ENCODE measurements at places on chromosomes 13 and 19.

DNA sequence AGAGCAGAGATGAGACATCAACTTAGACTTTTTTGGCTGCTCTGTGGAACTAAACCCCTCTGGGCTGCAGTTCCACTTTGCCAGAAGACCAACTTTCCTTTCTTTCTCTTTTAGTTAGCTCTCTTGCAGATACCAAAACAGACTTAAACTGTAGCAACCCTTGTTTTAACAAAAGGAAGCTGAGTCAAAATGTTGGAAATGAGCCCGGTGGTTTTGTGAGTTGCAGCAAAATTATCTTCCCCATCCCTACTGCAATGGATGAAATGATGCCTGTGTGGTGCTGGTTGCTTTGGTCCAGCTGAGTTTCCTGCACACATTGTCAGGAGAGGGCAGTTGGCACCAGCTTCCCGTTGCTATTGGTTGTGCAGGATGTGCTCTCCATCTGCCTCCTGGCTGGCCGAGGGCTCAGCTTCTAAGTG lies 115.3 kb downstream of the LRCH1 start:
- no peak for DNase-seq

DNA sequence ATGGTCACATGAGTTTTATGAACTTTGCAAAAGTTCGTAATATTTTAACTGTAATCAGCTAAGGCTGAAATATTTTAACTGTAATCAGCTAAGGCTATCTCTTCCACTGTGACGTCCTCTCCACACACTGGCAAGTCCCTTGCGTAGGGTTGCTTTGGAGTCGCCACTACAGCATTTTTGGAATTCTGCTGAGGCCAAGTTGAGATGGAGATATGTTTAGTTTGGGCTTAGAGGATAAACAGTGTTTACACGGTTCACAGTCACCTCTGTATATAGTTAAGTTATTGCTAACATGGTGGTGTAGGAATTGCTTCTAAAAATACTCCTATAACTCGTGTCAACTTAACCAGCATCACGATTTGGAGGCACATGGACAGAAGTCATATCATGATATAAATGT lies 143.6 kb upstream of the SERP2 start:
- no peak for DNase-seq

DNA sequence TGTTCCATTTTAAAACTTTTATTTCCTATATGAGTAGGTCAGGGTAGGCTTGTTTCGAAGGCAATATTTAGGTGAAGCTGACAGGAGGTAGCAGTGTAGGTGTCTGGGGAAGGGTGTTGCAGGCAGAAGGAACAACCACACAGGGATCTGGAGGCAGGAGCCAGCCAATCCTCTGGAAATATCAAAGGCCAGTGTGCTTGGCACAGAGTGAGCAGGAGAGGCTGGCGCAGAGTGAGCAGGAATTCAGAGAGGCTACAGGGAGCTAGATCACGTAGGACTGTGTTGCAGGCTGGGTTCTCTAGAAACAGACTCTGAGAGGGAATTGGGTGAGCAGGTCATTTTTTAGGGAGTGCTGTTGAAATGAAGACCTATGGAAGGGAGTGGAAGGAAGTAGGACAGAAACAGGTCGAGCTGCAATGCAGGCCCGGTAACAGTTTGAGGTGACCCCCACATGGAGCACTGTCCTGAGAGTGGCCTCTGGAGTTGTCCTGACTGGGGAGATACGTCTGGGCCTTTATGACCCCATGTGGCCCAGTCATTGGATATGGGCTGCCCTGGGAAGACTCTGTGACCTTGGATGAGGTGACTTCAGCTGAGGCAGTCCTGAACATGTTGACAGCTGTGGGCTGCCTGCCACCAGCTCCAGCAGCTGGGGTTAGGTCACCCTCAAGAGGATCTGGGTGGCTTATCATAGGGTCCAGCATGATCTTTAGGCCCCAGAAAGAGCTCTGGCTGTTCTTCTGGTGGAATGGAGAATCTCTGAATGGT lies 51.7 kb downstream of the ERCC5 start:
- no peak for DNase-seq

GRCh38 chr13:113762075-113762474 lies 3.0 kb downstream of the TMEM255B start:
- DNase-seq = no peak

DNA sequence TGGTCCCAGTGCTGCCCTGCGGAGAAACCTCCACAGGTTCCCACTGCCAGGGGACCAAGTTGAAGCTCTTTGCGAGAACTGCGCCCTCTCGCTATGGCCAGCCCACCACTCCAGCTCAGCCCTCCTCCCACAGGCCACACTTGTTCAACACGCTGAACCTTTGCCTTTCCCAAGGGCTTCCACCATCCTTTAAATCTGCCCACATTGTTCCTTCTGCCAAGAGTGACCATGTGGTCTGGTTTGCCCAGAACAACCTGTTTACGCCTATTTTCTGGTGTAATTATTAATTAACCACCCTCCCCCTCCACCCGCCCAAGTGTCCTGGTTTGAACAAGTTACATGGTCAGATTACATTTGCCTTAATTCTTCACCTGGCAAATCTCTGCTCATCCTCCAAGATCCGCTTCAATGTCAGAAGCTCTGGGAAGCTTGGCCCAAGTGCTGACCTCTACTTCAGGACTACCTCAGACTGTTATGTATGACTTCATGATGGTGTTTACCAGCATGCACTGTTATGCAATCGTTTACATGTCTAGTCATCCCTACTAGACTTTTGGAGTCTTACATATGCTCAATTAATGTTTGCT lies 12.0 kb upstream of the USP12 start:
- DNase-seq = no peak

DNA sequence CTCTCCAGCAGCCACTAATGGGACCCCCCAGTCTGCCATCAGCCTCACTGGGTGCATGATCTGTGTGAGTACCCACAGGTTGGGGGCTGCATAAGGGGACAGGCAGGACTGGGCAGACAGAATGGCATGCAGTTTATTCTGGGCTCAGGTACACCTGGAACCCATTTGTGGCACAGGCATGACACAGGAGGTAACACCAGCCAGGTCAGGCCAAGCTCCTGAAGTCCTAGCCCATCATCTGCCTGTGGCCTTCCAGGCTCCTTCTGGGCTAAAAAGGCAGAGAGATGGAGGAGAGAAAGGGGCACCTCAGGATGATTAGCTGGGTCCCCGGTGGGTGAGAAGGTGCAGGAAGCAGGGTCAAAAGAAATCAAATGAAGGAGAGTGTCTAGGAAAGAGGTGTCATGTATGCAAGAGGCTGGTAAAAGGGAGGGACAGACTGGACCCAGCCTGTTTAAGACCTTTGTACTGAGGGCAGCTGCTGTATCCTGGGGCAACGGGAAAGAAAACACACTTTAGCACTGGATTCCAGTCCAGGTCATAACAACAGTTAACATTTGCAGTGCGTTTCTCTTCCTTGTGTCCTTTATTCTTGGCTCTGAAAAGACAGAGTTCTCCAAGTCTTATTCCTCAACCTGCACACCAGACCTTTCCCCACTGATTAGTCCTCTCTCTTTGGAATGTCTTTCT lies 20.2 kb upstream of the DGKH start:
- no peak for DNase-seq

- peak; percentile 67 for DNase-seq
Observed at GRCh38 chr19:19404879-19405860, at the start of gene GATAD2A. Gene GATAD2A (plus strand): TSS chr19:19405675. CDS start chr19:19465346, 59,671 bp downstream.

DNA sequence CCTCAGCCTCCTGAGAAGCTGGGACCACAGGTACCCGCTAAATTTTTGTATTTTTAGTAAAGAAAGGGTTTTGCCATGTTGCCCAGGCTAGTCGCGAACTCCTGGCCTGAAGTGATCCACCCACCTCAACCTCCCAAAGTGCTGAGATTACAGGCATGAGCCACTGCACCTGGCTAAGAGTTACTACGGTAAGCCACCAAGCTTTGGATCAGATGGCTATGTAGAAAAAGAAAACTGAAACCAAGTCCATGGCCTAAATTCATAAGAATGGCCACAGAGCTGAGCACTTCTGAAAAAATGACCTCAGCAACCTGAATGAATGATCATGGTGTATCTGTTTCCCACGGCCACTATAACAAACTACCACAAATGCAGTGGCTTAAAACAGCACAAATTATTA lies 9.4 kb downstream of the OPA3 start:
- DNase-seq = no peak

DNA sequence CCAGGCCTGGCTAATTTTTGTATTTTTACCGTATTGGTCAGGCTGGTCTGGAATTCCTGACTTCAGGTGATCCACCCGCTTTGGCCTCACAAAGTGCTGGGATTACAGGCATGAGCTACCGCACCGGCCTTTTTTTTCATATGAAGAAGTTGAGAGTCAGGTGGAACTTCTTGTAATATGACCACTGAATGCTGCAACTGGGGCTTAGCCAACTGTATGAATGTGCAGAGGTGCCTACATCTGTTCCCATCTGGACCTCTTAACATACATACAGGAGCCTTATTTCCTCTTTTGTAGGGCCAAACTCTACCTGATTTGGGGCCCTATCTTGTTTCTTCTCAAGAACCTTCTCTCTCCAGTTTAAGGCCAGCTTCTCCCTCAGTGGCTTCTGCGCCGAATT lies 11.9 kb upstream of the GGACT start:
- DNase-seq = no peak

DNA sequence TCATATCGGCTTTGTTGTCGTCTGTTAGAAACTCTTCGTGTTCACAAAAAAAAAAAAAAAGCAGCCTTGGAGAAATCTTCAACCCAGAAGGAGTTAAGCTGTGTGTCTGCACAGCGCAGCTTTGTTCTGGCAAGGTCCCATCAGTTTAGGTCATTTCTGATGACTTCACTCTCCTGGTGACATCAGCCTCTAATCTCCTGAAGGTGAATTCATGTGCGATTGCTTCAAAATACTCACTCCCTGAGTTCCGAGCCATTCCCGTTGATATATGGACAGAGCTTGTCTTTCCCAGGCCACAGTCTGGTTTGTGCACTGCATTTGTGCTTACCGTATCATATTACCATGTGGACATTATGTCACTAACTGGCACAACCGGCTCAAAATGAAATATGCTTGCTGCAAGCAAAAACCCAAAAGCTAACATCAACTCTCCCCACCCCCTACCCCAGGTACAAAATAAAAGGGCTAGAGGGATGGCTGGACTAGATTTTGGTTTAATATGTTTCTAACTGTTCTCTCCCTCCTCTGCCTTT lies 342.4 kb downstream of the KCNRG start:
- peak; percentile 40 for DNase-seq

GRCh38 chr13:78655007-78655406 lies 3.9 kb downstream of the OBI1 start:
- no peak for DNase-seq

- no peak for DNase-seq
Observed at GRCh38 chr19:3515891-3516422, 9.8 kb downstream of the FZR1 start.

DNA sequence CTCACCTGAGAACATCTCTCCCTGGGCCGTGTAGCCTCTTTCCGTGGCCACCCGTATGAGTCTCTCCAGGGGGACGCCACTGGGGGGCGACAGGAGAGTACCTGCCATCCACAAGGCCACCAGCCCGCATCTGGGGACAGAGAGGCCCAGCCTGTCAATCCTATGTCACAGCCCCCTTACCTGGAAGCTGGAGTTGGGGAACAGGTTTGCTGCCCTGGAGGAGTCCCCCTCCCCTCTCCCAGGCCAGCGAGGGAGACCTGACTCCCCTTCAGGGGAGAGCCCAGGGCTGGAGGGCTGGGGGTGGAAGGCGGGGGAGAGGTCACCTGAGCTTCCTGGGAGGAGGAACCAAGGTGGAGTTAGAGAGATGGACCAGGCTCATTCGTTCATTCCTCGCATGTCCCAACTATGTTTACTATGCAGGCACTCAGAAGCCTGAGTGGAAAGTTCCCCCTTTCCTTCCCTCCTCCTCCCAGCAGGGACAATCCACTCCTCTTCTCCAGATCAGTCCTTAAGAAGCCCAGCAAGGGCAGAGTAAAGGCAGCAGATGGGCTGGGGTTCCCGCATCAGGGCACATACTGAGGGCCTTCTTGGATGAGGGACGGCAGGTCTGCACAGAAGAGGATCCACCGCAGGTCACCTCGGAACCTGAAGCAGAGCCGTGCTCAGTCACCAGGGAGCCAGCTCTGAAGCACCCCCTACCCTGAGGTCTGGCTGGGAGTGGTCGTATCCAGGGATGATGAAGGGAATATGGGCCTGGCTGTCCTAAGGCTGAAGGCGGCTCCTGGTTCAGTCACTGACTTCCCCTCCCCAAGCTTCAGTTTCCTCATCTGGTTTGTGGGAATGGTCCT lies 5.5 kb downstream of the ACTMAP start:
- DNase-seq = no peak

DNA sequence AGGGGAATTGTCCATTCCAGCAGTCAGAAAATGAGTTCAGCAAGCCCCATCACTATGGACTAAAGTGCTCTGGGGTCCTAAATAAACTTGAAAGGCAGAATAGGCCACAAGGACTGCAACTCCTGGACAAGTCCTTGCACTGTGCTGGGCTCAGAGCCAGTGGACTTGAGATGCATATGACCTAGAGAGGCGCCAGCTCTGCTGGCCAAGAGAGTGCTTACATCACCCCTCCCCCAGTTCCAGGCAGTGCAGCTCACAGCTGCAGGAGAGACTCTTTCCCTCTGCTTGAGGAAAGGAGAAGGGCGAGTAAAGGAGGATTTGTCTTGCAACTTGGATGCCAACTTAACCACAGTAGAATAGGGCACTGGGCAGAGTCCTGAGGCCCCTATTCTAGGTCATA lies 109.5 kb upstream of the WASF3 start:
- DNase-seq = no peak

- DNase-seq = no peak
Observed at GRCh38 chr13:32639502-32640105, 53.4 kb downstream of the PDS5B start.

- no peak for DNase-seq
Observed at GRCh38 chr19:27733551-27734266, 1479.2 kb downstream of the UQCRFS1 start.

- no peak for DNase-seq
Observed at GRCh38 chr19:31289976-31290375, 59.3 kb downstream of the TSHZ3 start.

- no peak for DNase-seq
Observed at GRCh38 chr13:98413796-98414195, 163.1 kb downstream of the STK24 start.

GRCh38 chr19:5397804-5398692 lies 57.2 kb upstream of the ZNRF4 start:
- DNase-seq = no peak

DNA sequence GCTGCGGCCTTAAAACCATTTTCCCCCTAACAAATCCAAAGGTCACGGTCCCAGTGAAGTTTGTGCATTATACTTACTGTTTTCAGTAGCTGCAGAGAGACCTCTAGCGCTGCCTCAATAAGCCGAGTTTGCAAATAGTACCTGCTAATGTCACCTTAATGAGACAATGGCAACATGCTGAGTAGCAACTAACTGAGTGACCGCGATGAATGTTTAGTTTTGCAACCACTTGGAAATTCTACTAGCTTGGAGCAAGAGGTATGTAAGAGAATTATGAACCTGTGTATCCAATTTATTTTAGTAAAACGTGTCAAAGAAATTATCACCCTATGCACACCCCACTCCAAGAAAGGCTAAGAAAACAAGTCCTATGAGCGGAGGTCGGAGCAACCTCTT lies 1.2 kb downstream of the KPNA3 start:
- DNase-seq = no peak

DNA sequence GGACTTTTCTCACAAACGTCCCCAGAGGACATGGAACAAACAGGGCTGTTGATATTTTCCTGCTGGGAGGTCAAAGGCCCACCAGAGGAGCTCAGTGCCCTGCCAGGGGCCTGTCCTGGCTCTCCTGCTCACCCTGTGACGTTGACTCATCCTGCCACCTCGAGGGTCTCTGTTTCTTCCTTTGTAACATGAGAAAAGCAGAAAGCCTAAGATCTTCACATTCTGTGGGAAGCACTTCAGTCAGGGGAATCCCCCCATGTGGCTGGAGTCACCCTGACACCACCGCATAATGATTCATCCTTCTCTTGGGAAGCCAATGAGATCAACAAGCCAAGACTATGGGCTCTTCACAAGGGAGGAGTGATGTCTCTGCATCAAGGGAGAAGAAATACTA lies 147.9 kb downstream of the KATNAL1 start:
- no peak for DNase-seq
